ENCODE measurements at places on chromosomes 1 and 21.

GRCh38 chr1:180168786-180169639, 14.3 kb downstream of the QSOX1 start:
- DNase-seq, result peak; percentile 10

- no peak for DNase-seq
These were observed 25.0 kb downstream of the PTGFRN start for GRCh38 chr1:116934586-116935207.

- no peak for DNase-seq
These were observed 119.3 kb upstream of the BACE2 start for GRCh38 chr21:41048623-41049022.

DNA sequence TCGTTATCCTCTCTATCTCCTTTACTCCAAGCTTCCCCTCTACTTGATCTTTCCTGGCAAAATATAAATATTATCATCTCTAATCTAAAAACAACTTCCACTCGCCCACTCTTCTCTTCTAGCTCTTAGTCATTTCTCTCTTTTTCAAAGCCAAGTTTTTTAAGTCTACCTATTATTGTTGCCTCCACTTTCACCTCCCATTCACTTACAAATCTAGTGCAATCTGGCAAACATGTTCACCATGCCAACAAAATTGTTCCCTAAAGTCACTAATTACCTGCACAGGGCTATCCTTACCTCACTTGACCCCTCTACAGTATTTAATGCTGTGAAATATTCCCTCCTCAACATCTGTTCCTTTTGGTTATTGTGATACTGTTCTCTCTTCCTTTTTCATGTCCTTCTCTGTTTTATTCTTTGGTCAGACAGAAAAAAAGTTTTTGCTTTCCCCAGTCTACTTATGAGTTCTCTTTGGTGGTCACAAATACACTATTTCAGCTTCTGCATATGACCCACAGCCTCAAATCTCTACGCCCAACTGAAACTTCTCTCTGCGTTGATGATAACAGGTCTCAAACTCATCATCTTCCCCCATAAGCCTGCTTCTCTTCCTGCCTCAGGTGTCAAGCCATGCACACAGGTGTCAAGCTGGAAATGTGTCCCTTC, 31.9 kb upstream of the RAP1A start:
- DNase-seq, result no peak

GRCh38 chr1:67525053-67525760, 95.0 kb upstream of the SERBP1 start:
- no peak for DNase-seq

DNA sequence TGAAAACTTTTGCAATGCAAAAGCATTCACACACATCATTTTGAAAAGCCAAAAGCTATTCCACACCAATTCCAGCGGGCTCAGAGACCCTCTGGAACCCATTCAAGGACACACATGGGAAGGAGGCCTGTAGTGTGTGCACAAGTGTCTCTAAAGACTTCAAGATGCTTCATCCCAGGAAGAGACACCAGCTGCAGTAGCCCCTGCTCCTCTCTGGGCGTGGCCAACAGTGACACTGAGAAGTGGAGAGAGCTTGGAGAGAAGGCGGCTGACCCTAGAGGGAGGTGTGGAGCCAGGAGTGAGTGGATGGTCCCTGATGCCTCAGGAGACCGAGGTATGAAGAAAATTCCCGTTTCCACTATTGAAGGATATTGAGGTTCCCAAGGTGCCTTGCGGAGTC, 14.9 kb upstream of the TNNI1 start:
- DNase-seq, result no peak

- no peak for DNase-seq
These were observed 118.9 kb downstream of the RGS21 start for GRCh38 chr1:192435704-192436103.

DNA sequence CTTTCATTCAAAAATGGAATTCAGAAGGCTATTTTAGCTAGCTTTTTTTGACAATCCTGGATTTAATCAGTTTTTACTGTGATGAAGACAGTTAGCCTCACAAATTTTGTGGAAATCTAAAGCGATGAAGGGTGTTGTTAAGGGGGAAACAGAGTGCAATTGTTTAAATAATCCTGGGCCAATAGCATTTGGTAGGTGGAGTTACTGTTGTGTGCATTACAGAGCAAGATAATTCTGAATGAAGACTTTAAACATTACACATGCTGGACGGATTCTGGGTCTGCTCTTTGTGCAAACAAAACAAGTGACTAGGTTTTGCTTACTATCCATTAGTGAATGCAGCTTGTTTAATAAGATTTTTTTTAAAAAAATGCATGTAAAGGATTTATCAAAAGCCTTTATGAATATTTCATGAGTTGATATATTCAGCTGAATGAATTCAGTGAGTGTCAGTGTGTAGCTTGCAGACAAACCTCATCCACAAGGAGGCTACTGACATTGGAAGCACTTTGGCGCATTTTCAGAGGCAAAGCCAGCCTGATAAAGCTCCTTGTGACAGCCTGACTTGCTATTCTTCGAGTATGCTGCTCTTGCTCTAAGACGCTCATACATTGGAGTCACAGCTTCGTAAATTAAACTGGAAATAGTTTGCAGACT, 199.6 kb downstream of the PDE4B start:
- DNase-seq, result no peak

DNA sequence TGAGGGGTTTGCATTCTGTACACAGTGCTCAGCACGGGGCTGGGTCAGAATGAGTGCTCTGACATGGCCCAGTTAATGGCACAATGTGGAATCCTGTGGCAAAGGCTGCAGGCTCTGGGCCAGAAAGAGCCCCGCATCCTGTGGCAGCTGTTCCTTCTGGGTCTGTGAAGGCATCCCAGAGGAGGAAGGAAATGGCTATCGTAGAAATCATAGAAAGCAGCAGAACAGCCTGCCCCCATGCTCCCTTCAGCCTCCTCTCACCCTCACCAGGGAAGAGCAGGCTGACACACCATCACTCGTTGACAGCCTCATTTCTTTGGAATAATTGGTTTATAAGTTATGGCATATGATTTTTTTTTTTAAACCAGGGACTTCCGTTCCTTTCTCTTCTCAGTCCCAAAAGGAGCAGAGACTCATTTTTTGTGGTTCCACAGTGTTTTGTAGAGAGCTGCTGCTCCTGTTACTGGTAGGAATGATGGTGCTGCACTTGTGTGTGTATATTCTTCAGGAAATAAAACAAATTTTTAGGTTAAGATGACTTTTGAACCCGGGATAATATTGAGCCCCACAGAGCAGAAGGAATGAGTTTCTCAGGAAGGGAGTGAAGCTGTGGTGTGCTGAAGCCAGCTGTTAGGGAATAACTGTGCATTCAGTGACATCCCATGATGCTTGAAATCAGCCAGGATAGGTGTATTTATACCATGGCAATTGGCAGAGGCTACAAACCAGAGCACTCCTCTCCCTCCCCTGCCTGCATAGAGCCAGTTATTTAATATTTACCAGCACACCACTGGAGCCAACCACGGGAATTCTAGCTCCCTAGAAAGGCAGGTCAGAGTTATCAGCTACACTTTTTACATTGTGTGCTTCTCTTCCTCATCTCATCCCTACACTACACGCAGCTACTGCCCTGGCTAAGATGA, 32.0 kb downstream of the PLXNA2 start:
- DNase-seq, result no peak

GRCh38 chr1:207063014-207063413, 9.9 kb downstream of the PFKFB2 start:
- no peak for DNase-seq

- DNase-seq, result no peak
These were observed 89.9 kb downstream of the FOXD2 start for GRCh38 chr1:47527653-47528272.

- DNase-seq, result no peak
These were observed 75.9 kb downstream of the DISP1 start for GRCh38 chr1:222890716-222891115.

GRCh38 chr21:34579411-34579810, 35.5 kb downstream of the RCAN1 start:
- DNase-seq, result no peak

GRCh38 chr21:15063081-15063813, 1.6 kb downstream of the NRIP1 start:
- peak; percentile 6 for DNase-seq

- DNase-seq, result no peak
These were observed 136.1 kb upstream of the USH2A start for GRCh38 chr1:216559359-216559758.

DNA sequence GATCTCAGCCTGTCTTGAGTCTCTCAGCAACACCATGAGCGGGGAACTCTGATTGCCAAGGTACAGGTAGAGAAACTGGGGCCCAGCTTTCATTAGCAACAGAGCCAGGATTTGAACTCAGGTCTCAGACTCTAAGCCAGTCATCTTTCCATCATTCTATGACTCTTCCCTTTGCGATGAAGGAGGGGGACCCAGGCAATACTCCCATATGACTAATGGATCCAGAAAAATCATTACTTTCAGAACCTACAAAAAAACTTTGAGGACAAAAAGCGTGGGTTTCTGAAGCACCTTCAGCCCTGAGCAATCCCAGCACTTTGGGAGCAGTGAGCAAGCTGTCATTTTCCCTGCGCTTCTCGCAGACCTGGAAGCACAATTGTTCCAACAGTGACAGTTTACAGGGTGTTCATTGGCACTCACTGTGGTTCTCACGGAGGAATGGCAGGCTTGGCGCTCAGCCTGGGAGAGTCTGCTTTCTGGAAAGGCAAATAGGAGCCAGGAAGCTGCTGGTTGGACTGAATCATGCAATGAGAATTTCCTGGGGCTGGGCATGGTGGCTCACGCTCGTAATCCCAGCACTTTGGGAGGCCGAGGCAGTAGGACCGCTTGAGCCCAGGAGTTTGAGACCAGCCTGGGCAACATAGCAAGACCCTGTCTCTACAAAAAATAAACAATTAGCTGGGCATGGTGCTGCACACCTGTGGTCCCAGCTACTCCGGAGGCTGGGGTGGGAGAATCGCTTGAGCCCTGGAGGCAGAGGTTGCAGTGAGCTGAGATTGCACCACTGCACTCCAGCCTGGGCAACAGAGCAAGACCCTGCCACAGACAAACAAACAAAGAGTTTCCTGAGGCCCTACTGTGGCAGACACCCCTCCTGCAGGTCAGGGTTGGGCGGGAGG, 40.1 kb downstream of the SLC2A7 start:
- DNase-seq, result no peak

GRCh38 chr1:248825136-248825535, 579 bp downstream of the SH3BP5L start:
- no peak for DNase-seq

DNA sequence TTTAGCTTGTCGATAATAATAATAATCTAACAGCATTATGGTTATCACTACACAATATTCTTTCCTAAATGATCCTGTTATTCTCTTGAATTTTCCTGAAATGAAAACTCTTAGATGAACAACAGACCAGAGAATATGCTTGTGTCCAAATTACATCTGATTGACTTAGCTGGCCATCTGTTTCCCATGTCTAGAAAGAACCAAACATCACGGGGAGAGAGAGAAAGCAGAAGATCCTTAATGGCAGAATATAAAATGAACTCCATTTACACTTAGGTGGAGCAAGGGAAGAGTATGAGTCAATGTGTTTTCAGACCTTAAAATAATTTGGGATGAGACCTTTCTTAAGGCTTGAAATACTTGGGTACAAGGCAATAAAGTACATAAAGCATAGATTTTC, 162.2 kb downstream of the DSCAM start:
- DNase-seq, result no peak

Data from T follicular helper cell (primary cell).